NCI-H748 treated with DMSO at 0.1 percent for 48 hours (cell line): ENCODE measurements at places on chromosomes 6 and 20.

DNA sequence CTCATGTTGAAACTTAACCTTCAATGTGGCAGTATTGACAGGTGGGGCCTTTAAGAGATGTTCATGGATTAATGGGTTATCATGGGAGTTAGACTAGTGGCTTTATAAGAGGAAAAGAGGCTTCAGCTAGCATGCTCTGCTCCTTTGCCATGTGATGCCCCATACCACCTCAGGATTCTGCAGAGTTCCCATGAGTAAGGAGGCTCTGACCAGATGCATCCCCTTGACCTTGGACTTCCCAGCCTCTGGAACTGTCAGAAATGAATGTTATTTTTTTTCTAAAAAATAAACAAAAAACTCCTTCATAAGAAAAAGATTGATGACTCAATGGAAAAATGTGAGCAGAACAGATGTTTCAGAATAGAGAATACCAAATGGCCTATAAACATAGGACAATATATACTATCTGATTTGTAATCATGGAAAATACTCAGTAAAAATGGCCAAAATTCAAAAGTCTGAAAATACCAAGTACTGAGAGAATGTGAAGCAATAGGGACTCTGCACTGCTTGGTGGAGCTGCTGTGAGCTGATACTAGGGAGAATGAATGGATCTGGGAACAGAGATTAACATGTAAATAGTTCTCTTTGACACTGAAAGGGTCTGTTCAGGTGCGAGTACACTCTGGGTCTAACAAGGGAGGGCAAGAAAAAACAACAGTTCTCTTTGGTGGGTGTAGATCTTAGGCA, 7.4 kb upstream of the TRIM39 start:
- no peak for DNase-seq

GRCh38 chr6:122401104-122401503, 1.7 kb downstream of the HSF2 start:
- no peak for DNase-seq

GRCh38 chr6:137160763-137161162, 12.7 kb downstream of the IL22RA2 start:
- DNase-seq = no peak

DNA sequence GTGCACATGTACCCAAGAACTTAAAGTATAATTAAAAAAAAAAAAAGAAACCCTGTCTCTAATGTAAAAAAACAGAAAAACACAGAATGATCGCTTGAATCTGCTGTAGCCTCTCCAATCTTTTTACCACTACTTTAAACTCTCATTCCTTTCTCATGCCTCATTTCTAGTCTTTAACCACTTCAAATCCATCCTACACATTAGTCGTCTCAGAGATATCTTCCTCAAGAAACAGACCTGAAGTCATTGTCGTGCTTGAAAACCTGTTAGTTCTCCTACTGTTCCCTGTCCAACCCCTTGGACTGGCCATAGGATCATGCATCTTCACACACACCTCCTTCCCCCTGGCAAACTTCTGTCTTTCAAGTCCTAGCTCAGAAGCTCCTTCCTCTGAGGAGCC, 112.1 kb upstream of the BCLAF1 start:
- DNase-seq = no peak

DNA sequence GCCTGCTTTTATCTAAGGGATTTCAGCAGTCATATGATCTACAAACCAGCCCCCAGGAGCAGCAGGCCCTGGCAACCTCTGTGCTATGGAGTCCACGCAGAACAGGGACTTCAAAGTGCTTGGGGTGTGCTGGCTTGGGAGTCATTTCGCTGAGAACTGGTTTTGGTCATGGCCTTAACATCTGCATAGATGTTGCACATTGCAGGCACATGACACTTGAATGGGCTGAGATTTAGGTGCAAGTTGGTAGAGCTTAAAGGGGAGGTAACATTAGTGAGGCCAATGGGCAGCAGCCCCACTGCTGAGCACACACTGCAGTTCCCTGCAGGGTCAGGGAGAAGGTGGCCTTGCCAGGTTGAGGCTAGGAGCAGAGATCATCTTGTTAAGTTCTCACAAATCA, 43.6 kb downstream of the RREB1 start:
- no peak for DNase-seq

- DNase-seq = no peak
Measured at GRCh38 chr6:33405386-33405940, 5.4 kb upstream of the PHF1 start.

GRCh38 chr20:15163632-15164031, 826.2 kb upstream of the FLRT3 start:
- DNase-seq = no peak

DNA sequence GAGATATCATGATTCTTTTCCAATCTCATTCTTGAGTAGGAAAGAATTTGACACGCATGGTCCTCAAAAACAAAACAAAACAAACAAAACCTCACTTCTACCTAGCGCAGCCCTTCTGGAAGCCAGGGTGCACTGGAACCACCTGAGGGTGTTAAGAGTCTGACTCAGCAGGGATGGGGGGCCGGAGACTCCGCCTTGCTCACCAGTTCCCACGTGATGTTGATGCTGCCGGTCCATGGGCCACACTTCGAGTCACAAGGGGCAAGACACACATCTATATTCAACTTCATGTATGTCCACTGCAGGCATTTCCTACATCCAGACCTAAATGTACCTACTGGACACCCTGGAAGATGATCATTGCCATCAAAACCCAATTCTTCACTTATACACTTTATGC, 30.4 kb downstream of the BFSP1 start:
- DNase-seq = no peak
